Stimulated activated CD8-positive, alpha-beta memory T cell treated with anti-CD3 and anti-CD28 coated beads, Interleukin-7, amount 100 ng/mL, for 1 hour (primary cell): ENCODE measurements at places on chromosomes 2 and 18.

GRCh38 chr18:48742706-48743475, 204.1 kb downstream of the CTIF start:
- no peak for DNase-seq

- DNase-seq = no peak
These were observed 15.2 kb upstream of the ZFP36L2 start for GRCh38 chr2:43241558-43241957.

DNA sequence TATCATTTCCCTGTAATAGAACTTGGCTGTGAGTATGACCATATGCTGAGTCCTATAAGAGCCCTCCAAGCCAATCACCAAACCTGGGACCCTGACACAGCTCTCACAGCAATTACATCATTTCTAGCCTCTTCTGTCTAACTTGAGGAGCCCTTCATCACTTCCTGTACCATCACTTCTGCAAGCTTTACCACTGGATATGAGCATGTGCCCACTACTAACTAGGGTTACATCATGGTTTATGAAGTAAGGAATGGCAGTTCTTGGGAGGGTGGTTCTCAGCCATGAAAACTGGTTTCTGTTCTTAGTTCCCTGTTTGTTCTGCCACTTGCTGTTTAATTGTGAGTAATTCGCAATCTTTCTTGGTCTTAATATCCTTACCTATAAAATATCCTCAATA, 31.0 kb upstream of the EPB41L3 start:
- no peak for DNase-seq

DNA sequence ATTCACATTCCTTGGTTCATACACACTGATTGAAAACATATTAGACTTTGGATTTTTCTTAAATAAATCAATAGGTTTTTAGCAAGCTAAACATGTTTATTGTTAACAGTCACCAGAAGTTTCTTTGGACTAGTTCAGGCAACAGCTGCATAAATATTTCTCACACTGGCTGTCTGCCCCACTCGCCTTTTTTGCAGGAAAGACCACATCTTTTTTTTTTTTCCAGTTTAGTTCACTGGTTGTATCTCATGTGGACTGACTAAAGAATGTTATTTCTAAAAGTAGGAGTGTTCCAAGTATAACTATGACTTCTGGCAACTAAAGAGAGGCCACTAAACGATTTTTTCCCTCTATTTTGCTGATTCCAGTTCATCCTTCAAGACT, 31.1 kb downstream of the SLC40A1 start:
- DNase-seq = no peak

- DNase-seq = no peak
These were observed 121.6 kb downstream of the PTGR3 start for GRCh38 chr18:75087119-75088020.

DNA sequence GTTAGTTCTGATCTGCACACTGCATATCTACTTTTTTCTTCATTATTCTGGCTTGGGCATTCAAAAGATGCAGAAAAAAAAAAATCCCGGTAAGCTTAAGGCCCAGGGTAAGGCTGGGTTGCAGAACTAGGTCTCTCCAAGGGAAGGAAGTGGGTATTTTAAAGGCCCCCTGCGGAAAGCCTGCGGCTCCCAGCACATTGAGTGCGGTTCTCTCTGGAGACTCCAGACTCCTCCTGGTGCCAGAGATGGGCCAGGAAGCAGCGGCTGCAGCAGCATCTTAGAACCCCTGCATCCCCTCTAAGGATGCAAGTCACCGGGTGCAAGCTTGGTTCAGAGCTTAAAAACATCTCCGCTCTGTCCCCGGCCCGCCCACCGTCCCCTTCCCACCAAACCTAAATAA, 49.5 kb downstream of the TGIF1 start:
- DNase-seq = no peak

DNA sequence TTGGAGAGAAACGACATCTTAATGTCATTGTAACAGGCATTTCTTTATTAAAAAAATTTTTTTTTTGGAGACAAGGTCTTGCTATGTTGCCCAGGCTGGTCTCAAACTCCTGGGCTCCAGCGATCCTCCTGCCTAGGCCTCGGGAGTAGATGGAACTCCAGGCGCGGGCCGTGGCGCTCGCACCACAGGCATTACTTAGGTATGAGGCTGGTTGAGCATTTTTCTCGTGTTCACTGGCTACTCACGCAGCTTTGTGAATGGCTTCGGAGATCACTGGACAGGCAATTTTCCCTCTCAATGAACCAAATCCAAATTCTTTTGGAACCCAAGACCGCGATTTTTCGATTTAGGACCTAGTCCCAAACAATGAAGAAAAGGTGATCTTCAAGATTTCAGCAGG, 795 bp upstream of the TCF7L1 start:
- DNase-seq = no peak

DNA sequence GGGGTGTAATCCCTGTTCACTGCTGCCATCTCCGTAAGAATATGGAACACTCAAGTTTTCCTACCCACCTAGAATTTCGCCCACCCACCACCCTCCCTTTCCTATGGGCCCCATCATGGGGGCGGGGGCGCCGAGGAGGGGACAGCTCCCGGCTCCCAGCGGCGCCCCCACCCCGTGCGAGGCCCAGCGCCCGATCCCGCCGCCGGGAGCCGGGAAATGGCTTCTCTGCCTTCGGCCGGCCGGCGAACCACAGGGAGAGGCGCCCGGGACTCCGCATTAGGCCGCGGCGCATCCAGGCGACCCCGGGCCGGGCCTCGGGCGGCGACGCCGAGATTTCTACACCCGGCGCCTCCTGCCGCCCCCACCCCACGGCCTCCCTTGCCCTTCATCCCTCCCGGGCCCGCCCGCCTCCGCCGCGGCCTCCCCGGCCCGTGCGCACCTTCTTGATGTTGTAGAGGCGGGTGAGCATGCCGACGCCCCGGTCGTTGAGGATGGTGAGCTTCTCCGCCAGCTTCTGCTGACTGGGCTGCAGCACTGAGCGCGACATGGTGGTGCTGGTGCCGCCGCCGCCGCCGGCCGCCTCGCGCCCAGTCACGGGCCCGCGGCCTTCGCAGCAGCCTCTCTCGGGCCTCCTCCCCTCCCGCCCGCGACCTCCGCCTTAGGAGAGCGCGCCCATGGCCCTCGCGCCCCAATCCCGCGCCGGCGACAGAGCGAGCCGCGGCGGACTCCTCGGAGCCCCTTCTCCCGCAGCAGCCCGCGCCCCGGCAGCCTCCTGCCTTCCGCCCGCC, 510 bp downstream of the NCKAP1 start:
- DNase-seq = no peak

DNA sequence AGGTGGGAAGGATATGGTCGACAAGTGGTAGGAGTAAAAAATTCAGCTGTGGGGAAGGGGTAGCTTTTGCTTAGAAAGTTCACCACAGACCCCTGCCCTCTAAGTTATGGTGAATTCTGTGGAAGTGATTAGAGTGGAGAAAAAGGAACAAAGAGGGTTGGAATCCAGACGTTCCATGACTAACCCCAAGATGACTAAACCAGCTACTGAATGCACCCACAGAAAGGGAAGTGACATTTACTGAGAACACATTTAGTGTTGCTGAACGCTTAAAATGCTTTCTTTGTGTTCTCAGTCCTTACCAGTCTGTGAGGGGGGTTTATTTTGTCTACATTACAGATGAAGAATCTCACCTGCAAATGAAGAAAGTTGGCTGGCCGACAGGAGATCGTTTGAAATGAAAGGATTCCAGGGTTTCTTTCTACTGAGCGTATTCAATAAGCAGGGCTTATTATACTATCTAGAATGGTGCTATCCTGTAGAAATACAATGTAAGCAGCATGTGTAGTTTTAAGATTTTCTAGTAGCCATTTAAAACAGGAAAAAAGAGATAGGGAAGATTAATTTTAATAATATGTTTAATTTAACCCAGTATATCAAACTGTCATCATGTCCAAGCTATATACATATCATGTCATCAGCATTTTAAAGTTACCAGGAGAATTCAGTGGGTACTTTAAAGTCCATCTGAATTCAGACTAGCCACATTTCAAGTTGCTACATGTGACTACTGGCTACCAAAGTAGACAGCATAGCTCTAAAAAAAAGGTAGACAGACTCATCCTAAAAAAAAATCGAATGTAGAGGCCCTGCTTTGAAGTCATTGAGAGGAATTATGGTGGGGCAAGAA, 60.1 kb downstream of the LIMS1 start:
- DNase-seq = no peak

- DNase-seq = no peak
These were observed 253.1 kb downstream of the MBD2 start for GRCh38 chr18:53971331-53971730.

- DNase-seq = no peak
These were observed 92.9 kb upstream of the SIX2 start for GRCh38 chr2:45102141-45102540.

DNA sequence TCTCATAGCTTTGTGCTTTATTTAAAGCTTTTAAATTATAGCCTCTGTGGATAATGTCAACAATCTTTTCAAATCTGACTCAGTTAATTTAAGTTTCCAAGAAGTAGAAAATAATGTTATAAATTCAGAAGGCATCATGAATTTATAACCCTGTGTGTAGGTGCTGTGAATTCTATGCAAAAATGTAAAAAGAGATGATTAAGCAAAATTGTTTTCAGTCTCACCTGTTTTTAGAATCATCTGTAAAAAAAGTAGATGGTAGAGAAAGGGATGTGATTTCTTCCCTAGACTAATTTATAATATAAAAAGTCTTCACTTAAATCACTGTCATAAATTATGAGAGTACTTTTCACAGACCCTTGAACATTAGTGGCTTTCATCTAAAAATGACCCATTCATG, 85.6 kb upstream of the NOSTRIN start:
- no peak for DNase-seq

GRCh38 chr18:48829443-48830149, 121.2 kb downstream of the SMAD7 start:
- no peak for DNase-seq

DNA sequence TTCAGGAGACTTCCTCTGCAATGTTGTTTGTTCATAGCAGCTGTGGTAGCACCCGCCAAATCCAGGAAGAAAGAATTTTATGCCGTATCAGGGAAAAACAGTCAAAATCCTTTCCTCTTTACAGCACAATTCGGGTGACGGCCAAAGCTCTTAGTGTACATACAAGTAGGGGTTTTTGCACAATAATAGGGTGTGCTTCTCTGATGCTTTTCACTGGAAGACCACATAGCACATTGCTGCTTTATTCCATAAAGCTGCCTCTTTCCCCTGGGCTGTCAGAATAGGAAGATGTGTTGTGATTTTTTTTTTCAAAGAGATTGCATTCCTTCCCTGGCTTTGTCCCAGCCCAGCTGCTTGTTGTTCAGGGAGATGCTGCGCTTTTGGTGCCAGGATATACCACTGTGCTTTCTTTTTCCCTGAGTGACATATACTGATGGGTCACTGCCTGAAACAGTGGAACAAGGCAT, 27.2 kb upstream of the LANCL1 start:
- DNase-seq = no peak

- no peak for DNase-seq
These were observed 154.5 kb upstream of the RBMS1 start for GRCh38 chr2:160647967-160648685.

GRCh38 chr18:66558773-66559172, 45.1 kb downstream of the CDH19 start:
- DNase-seq = no peak

DNA sequence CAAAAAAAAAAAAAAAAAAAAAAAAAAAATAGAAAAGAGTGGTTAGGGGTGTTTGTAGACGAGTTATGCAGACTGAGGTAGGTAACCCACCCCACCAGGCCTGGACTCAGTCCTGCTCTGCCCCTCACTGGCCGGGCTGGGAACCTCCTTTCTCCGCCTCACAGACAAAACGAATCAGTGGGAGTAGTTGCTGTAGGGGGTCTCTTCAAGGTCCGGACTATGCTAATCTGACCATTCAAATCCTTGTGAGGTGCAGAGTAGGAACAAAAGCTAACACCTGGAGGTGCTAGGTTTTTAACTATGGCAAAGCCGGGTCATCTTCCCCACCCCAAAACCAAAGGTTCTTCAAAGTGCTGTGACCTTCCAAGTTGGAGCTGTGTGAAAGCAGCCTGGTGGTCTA, 223.7 kb downstream of the SLC4A3 start:
- no peak for DNase-seq

GRCh38 chr2:171391532-171391931, 42.3 kb downstream of the METTL8 start:
- no peak for DNase-seq
